NCI-H1105 treated with DMSO at 0.1 percent for 48 hours (cell line): ENCODE measurements at places on chromosomes 4 and X.

DNA sequence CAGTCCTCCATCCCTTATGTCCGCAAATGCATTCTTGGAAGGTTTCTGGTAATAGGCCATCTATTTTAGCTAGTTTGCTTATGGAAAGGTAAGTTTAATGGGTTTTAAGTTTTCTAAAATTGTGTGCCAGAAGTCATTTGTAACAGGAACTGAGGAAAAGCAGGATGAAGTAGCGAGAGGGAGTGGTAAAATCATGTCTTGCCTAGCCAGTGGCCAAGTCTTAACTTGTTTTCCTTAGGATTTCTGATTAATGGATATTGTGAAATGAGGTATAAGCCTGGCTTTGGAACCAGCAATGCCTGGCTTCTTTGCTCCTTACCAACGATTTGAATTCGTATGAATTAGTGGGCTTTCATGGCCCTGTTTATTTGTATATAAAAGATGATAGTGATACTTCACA, 7.3 kb downstream of the SEC24B start:
- no peak for DNase-seq

GRCh38 chr4:28490669-28491068, 1630.0 kb downstream of the STIM2 start:
- no peak for DNase-seq

DNA sequence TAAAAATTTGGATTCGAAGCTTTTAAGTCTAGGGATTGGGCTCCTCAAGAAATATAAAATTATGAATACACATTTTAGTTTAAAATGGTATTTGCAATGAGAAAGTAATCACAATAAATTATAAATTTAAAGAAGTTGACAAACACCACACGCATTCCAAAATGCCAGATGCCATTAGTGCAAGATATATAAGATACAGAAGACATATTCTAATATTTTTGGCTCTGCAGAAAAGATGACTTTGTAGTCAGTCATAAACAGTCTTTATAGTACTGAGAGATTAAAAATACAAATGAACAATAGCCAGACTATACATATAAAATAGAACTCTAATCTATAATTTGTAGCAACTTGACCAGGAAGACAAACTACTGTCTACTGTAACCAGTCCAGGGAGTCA, 309.0 kb upstream of the PABPC4L start:
- DNase-seq = no peak

- DNase-seq = no peak
Measured at GRCh38 chr4:81845761-81846160, 374.1 kb upstream of the RASGEF1B start.

GRCh38 chrX:20527558-20528011, 260.9 kb upstream of the RPS6KA3 start:
- peak; percentile 74 for DNase-seq

GRCh38 chrX:56792270-56793111, 63.4 kb downstream of the NBDY start:
- no peak for DNase-seq

GRCh38 chrX:16125520-16126149, 2.3 kb downstream of the GRPR start:
- peak; percentile 27 for DNase-seq

DNA sequence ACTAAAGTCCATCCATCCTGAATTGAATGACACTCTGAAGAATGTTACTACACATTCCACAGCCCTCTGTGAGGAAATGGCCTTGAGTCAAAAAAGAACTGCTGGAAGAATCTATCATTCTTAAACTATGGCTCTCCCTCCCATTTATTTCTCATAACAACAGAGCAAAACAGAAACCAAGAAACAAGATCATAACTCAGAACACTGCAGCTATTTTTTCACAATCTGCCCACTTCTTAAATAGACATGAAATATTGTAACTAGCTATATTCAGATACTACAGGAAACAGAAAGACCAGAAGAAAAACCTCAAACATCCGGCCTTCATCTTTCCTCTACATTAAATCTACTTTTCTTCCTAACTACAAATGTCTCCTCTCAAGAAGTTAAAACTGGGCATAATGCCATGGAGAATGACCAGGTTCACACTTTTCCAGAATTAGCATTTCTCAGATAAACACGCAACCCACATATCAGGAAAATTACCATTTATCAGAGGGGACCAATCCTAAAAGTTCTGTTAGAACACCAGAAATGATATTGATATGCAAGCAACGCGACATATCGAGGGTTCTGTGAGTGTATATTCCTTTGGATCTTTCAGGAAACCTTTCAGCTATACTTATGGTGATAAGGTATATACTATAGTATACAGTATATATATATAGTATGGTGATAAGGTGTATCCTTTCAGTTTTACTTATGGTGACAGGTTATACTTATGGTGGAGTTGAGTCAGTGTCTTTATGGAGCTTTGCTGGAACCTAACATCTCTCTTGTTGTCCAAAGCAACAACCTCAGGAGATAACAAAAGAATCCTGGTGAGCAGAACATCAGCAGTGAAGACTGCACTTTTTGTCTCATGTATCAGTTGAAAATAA, 60.4 kb upstream of the IRF2 start:
- no peak for DNase-seq

GRCh38 chr4:119317990-119318389, 3.9 kb downstream of the FABP2 start:
- DNase-seq = no peak
